ENCODE measurements at places on chromosomes 6 and 20.

- DNase-seq = no peak
These were observed 109.8 kb downstream of the BACH2 start for GRCh38 chr6:90186637-90187371.

DNA sequence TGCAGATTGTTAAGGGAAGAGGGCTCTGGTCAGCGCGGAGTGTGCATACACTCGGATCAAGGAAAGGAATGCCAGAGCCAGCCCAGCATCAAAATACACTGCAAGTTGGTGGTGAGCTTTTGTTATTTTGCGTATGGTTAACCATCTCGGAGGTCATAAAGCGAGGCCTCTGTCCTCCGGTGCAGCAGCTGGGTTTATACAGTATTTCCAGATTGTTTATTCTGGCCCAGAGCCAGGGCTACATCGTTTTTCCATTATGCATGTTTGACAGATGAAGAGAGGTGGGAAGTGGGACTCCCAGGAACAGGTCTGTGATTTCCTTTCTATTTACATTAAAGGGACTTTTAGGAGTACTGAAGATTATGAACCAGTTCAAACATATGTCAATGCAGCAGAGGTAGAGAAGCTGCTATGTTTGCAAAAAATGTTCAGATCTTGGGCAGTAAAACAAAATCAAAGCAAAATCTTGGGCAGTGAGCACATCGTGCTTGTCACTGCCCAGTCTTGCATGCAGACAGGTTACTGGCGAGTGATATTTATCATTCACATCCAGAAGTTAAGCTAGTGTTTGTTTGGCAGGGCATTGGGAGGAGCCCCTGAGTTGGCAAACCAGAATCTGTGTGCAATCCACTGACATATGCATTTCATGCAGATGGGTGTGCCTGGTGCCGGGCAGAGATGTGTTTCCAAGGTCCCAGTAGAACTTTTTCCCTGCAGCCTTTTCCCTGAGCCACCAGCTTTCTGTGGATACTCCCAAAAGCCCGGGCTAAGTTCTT lies 256.3 kb upstream of the TAB2 start:
- no peak for DNase-seq

DNA sequence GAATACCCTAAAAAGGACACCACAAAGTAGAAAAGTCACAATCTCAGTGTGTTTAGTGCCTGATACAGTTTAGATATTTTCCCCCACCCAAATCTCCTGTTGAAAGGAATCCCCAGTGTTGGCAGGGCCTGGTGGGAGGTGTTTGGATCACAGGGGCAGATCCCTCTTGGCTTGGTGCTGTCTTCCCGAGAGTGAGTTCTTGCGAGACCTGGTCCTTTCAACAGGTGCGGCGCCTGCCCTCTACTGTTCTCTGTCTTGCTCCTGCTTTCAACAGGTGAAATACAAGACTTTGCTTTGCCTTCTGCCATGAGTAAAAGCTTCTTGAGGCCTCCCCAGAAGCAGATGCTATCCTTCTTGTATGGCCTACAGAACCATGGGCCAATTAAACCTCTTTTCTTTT lies 534.3 kb upstream of the NRSN1 start:
- no peak for DNase-seq

GRCh38 chr6:17710331-17710730 lies 3.6 kb upstream of the NUP153 start:
- DNase-seq = no peak

DNA sequence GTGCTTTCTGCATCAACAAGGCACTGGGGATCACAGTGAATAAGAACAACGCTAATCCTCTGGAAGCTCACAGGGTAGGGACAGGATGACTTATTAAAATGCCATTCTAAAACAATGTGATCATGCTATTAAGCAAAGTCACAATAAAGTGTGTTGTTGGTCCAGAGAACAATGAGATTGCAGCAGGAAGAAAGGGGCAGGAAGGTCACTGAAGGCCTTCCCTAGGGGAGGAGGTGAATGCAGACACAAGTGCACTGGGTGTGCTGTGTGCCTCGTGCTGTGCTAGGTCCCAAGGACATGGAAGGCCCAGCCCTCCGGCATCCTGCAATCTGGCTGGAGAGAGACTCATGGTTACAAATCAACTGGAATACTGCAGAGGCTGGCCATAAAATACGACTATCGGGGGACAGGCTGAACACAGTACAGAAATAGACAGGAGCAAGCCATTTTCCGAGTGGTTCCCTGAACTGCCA lies 55.7 kb downstream of the LYRM4 start:
- no peak for DNase-seq

DNA sequence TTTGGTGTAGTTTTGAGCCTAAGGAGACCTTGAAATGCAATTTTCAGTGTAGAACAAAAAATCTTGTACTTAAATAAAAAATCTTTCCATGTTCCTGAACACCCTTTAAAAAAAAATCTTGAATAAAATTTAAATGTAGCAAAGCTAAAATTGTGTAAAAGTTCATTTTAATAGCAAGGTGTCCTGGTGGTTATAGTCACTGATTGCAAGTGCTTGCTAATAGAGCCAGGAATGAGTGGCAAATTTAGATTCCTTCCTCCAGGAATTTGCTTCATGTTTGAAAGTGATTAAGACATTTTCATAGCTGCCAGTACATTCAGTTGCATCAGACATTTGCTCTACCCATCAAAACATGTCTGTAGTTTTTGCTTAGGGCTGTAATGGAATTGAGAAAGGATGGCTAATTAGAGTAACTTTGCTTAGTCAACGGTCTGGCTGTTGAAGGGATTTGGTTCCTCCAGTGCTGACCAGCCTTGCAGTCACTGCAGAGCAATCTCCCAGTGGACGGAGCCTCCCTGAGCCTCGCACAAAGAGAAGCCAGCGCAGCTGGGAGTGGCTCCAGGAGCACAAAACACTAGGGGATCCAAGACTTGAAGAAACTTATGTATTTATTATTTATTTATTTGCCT lies 36.5 kb downstream of the AKAP12 start:
- no peak for DNase-seq

DNA sequence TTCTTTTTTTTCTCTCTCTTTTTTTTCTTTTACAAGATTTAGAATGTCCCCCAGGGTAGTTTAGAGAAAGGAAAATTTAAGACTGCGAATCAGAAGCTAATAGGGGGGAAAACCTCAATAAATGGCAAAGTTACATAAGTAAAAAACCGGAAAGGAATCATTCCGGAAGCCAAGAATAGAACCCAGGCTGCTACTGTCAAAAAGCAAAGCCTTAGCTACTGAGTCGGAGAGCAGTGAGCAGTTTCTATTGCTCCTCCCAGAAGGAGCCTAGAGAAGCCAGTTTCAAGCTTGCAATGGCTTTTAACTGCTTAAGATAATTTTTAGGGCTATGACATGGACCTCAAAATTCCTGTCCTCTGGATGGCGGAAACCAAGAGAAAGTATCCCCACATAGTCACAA lies 31.6 kb downstream of the SAMD5 start:
- DNase-seq = no peak

DNA sequence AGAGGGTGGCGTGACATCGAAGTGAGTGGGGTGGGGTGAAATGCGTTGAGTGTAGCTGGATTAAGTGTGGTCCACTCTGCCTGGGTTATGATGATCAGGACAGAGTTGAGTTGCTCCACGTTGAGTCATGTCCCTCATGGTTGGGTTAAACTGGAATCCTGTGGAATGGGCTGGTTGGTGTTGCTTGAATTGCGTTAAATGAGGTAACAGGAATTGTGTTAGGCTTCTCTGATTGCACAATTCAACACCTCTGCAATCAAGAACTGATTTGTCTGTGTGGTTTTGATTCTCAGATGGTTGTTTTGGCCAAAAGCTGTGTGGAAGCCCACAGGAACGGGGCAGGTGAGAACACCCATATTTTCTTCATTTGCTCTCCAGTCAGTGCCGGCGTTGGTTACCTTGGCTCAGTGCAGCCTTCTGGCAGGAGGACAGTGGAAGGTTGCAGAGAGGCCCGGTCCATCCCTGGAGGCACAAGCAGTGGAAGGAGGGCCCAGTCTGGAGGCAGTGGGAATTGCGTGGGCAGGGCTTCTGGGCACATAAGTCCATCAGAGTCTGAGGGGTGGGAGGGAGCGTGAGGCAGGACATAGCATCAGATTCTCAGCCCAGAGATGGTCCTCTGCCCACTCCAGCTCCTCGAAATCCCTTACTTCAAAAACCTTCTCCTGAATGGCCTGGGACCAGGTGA lies 11.6 kb downstream of the NOTCH4 start:
- DNase-seq = no peak

GRCh38 chr6:30042914-30043313 lies 18.2 kb upstream of the POLR1H start:
- DNase-seq = no peak

DNA sequence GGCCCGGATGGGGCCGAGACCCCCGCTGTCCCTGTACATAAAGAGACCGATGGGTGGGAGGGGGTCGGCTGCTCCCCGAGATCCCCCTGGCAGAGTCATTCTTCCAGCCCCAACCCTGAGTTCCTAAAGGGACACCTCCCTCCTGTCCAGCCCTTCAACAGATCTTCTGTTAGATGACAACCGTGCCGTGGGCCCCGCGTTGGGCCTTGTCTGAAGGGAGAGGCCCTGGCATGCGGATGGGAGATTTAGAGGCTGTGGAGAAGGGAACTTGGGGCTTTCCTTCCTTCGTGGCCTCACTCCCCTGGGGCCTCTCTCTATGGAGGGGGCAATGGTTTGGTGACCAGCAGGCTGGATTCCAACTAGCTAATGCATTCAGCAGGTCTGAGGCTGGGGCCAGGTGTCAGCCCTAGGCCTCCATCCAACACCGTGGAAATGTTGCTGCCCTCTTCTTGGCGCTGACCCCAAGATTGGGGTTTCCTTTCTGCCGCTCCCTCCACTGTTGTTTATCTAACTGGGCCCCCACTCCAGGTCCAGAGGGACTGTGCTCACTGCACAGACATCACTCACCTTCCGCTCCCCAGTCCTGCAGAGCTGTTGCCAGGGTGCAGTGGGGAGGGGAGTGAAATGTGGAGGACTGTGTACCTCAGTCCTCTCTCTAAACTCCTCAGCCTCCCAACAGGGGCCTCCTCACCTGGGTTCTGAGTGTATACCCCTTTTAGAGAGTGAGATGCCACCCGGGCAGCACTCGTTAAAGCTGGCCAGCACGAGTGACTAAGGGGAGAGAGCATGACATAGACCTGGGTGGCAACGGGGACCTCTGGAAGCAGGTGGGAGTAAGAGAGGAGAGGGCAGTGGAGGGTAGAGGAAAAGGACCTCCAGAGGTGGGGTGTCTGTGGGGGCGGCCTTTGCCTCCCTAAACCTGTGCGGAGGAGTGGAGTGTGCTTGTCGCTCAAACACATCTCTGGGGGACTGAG lies 6.7 kb downstream of the TMEM151B start:
- DNase-seq = no peak

- no peak for DNase-seq
These were observed 15.1 kb upstream of the HCK start for GRCh38 chr20:32036716-32037485.

DNA sequence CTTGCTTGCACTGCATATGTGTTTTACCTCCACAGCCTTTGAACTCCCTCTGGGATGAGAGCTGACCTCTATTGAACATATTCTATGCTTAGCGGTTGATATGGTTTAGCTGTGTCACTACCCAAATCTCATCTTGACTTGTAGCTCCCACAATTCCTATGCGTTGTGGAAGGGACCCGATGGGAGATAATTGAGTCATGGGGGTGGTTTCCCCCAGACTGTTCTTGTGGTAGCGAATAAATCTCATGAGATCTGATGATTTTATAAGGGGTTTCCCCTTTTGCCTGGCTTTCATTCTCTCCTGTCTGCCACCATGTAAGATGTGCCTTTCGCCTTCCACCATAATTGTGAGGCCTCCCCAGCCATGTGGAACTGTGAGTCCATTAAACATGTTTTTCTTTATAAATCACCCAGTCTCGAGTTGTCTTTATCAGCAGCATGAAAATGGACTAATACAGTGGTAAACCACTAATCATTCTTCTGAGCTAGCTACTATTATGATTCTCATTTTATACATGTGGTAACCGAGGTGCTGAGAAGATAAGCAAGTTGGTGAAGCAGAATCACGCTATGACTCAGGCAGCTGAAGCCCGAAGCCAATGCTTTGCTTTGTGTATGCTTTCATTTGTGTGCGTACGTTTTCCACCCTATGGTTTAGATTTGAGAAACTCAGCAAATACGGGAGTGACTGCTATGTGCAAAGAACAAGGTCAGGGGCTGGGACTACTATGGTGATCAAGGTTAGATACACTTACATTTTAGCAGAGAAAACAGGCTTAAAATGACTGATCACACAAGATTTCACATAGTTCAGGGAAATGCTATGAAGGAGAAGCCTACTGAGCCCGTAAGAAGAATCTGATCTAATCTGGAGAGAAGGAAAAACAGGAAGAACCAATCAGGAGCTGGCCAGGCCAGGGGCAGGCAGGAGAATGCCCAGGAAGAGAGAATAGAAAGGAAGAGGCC lies 363.5 kb downstream of the ESR1 start:
- DNase-seq = no peak

- no peak for DNase-seq
These were observed 39.0 kb downstream of the MYT1 start for GRCh38 chr20:64203037-64203777.

DNA sequence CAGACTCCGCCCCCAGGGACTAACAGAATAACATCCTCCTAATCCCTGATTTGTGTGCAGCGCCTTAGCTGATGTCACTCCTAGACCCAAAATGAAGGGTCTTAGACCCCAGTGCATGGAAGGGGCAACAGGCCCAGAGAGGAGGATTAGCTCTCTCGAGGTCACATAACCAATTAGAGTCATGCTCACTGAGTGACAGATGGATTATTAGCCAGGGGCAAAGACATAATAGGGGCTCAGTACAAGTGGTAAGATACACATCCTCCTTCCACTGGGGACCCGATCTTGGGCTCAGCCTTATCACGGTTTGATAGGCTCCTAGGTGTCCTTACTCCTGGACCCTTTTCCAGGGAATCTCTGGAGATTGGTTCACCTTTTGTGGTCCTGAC lies 858 bp downstream of the TP53INP2 start:
- no peak for DNase-seq

- no peak for DNase-seq
These were observed 66.6 kb downstream of the EZR start for GRCh38 chr6:158752613-158753012.

DNA sequence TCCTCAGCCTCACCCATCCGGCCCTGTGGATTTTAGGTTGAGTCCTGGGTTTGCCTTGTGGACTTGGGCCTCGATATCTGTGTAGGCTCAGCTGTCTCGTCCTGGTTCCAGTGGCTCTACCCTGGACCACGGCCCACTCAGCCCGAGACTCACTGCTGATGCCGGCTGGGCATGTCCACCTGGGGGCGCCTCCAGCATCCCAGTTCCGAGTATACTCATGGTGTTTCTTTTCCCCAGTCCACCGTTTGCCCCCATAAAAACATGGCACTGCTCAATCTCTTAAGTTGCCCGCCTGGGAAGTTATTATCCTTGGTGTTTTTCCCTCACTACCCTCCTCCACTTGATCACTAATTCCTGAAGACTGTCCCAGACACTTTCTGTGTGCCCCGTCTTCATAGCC lies 99.1 kb downstream of the ARID1B start:
- no peak for DNase-seq

All from left forelimb (tissue), 1 donor.